ENCODE measurements at places on chromosomes 1 and 21.

GRCh38 chr1:87915771-87916170 lies 587.1 kb downstream of the LMO4 start:
- DNase-seq, result no peak

GRCh38 chr1:42335809-42336518 lies 929 bp upstream of the FOXJ3 start:
- DNase-seq, result no peak

DNA sequence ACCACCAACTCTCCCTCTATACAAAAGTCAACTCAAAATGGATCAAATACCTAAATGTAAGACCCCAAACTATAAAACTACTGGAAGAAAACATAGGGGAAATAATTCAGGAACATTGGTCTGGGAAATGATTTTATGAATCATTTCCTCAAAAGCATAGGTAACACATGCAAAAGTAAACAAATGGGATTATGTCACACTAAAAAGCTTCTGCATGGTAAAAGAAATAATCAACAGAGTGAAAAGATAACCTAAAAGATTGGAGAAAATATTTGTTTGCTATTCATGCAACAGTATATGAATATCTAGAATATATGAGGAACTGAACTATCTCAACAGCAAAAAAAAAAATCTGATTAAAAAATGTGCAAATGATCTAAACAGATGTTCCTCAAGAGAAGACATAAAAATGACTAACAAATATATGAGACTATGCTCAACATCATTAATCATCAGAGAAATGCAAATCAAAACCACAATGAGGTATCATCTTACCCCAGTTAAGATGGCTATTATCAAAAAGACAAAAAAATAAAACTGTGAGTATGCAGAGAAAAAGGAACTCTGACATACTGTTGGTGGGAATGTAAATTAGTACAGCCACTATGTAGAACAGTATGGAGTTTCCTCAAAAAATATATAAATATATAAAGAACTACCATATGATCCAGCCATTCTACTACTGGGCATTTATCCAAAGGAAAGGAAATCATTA lies 47.8 kb downstream of the VCAM1 start:
- no peak for DNase-seq

DNA sequence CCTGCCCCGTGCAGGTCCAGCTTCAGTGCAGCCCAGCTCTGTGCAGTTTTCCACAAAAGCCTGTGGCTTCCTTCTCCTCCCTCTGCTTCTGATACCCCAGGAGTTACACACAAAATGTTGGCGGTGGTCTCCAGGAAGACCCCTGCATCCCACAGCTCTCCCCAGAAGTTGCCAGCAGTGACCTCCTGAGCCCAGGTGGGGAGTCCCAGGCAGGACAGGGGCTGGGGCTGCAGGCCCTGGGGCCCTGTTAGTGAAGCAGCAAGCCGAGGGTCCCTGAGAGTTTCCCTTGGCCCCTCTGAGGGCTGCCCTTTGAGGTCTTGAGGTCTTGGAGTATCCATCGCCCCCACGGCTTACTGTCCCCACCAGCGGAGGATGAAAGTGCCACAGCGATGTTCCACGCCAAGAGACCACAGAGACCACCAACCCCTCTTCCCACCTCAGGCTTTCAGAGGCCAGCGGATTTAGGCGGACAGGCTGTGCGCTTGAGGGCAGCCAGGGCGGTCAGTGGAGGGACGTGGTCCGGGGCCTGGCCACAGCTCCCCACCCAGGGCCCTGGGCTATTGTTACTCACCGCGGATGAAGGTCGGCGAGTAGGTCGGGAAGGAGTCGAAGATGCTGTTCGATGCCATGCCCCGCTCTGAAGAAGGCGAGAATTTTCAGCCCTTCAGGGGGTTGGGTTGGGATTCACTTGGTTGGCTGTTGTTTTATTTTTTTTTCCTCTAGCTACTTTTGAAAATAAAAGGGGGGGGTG lies 34.0 kb upstream of the RUNX3 start:
- no peak for DNase-seq

DNA sequence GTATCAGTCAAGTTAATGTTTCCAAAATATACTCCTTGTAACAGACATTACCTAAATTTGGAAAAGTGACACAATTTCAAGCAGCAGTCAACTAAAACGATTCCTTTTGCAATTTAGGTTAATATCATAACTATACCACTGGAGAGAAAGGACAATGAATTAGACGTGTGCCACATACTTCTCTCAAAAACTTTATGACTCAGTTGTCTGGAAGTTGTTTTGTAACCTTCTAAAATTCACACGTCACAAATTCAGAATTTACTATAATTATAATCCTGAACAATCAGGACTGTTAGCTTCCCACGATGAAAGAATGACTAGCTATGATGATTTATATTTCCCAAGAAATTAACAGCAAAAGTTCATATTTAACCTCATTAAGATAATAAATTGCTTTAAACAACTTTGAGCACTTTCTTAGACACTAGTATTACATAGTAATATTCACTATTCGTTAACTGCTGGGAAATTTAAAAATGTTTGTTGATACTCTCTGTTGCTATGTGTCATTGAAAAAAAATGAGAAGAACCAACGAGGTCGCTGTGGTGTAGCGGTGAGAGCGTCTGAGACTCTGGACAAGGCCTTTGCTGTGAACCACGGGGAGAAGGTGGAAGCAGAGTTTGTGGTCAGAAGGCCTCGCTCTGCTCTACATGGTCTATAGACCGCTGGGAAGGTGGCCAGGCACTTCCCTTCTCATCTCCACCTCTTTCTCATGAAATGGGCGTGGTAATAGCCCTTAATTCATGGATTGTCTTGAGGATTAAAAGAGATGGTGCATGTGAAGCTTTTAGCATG lies 27.9 kb upstream of the BATF3 start:
- DNase-seq, result no peak

- no peak for DNase-seq
Measured at GRCh38 chr1:40640314-40641076, 25.0 kb downstream of the RIMS3 start.

DNA sequence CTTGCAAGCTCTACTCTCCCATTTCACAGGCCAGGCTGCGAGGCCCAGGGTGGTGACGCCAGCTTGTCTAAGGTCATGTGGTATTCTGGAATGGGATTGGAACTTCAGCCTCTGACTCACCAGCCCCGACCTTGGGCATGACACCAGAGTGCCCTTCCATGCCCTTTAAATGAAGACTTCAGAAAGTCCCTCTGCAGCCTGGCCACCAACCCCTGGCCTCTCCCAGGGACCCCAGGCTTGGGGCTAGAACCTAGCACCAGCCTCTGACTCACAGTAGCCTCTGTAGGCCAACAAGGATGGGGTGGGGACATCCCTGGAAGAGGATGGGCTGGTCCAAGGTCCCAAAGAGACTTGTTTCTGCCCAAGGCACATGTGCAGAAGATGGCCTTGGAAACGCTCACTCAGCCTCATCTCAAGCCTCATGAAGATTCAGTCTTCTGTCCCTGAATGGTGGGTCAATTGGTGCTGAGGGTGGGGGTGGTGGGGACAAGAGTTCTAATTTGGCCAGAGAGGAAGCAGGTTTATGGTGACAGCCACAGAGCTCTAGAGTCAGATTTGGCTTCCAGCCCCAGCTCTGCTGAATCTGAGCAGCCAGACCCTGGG lies 36.1 kb upstream of the RUNX3 start:
- DNase-seq, result no peak

DNA sequence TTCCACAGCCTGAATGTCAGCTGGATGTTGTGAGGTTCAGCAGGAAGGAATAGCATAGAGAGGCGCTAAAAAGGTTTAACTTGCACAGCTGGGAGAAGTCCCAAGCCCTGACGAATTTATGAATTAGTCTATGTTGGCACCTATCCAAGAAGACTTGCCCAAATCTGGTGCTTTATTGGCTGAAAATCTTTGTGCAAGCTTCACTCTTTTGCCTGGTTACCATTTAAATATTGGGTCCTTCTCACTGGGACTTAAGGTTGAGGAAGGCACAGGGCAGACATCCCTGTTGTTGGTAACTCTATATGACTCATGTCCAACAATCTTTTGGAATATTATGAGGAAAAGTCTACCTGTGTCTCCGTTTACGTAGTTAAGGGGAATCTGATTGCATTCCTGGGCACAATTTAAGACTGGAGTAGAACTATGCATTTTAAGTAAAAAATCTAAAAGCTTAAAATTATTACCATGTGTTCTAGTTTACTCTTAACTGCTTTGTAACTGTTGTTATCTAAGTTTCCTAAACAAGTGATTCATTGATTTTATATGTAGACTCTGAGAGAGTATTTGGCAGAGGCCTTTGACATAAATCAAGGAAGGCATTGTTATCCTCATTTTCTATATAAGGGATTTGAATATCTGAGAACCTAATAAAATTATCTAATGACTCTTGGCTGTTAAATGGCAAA lies 181.7 kb upstream of the DPYD start:
- DNase-seq, result no peak

DNA sequence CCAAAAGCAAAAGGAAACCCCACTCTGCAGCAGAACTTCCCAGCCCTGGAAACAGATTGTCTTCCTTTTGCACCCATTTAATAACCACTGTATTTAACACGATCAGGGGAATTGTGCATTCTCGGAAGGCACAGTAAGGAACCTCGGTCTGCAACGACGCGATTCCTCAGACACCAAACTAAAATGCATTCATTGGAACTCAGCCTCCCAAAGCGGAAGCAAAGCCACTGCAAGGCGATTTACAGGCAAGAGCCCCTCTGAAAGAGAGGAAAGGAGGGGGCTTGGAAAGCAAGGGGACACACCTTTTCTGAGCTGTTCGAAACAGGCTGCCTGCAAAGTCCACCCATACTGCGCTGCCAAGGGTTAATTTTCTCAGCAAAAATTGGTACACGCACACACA lies 297.7 kb downstream of the OMA1 start:
- no peak for DNase-seq

GRCh38 chr1:33944846-33945245 lies 81.0 kb downstream of the HMGB4 start:
- no peak for DNase-seq

DNA sequence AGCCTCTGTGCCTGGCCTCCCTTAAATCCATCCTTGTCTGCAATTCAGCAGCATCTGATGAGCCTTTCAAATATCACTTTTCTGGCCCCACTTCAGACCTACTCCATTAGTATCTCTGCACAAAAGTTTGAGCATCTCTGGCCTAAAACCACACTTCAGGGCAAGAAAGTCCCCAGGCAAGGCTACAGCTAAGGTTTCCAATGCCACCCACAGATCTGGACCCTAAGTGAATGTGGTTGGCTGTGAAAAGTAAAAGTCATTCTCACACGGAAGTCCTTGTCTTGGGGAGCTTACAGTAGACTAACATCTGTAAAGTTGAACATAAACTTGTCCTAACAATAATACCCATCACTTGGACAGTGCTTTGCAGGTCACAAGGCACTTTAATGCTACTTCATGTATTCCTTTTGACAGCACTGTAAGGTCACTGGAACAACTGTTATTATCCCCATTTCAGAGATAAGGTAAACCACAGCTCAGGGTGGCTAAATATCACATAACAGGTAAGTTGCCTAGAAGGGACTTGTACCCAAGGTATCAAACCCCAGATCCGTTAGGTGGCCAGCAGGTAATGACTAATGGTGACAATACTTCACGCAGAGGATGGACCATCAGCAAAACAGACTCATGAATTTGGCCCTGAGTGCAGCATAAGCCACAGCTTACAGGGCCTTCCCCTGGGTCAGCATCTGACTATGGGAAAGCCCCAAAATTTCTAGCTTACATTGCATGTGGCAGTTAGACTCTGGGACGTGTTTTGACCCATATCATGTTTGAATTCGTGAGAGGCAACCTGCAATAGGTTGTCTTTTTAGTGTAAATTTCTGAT lies 356.0 kb downstream of the HHAT start:
- DNase-seq, result no peak

GRCh38 chr1:81803431-81804110 lies 2.8 kb downstream of the ADGRL2 start:
- DNase-seq, result no peak

DNA sequence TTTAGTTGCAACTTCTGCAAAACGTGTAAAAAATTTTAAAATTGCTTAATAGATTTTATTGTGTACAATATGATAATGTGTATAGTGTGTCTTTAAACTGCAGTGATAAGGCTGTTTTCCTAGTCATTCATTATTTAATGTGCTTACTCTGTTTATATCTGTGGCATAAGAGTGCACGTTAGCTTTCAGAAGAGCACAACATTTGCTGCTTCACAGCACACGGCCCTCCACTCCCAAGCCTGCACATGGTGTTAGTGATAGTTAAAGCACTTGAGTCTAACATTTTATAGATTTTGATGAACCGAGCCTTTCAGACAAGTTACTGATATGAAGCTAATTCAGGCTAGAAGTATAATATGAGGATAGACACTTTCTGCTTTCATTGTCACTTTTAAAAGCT lies 120.6 kb downstream of the ADGRL2 start:
- DNase-seq, result no peak
